ENCODE measurements at places on chromosomes 1 and 21. TPM values are rescaled to one million over a fixed set of nuclear protein-coding genes. Genes with fewer than 3 reads are reported as not detected.
A peak's percentile ranks its signal among the peaks of the same experiment; 100 is the strongest.

DNA sequence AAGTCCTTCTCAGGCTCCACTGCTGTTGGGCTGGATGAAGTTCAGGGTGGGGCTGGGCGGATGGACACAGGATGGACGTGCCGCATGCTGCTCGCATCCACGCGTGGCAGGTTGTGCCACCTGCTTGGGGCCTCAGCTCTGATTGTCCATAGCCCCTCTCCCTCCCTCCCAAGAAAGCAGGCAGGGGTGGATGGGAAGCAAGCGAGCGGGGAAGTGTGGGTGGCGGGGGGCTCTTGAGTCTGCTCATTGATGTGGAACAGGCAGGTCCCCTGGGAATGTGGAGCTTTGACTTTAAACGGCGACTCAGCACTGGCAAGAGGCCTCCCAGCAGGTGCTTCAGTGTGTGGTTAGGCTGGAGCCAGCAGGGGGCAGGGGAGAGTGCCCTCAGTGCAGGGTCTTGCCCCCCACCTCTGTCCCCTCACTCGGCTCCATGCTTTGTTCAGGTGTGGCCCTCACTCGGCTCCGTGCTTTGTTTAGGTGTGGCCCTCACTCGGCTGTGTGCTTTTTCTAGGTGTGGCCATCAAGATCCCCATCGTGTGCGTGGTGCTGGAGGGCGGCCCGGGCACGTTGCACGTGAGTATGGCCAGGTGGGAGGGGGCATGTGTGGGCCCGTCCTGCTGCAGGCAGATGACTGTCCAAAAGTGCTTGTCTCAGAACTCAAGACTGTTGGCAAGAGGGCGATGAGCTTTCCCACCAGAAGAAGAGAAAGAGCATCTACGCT, 23.9 kb downstream of the TRPM2 start:
- no peak overlapping the region for H3K4me3 ChIP-seq
- peaks cover 5% of the 10 kb centered on the region for H3K27me3 ChIP-seq
- H3K27ac ChIP-seq = no peak overlapping the region
- no peak for DNase-seq
- peaks cover 43% of the 10 kb centered on the region for H3K4me1 ChIP-seq

GRCh38 chr1:164561472-164561871, 2.5 kb downstream of the PBX1 start:
- no peak overlapping the region for H3K4me3 ChIP-seq
- H3K27ac ChIP-seq = no peak overlapping the region
- no peak for DNase-seq
- H3K36me3 ChIP-seq = no peaks in the 10 kb centered on the region

DNA sequence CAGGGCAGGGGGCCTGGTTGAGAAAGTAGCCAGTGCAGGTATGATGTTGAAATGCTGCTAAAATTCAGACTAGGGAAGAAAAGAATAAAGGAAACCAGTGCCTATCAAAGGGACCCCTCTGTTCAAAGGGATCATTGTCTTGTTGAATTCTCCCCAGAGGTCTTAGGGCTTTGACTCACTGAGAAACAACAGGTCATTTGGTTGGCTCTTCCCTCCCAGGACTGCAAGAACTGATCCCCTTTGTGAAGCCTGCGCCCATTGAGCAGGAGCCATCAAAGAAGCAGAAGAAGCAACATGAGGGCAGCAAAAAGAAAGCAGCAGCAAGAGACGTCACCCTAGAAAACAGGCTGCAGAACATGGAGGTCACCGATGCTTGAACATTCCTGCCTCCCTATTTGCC, 11.8 kb upstream of the CELSR2 start:
- no peak for DNase-seq
- H3K27me3 ChIP-seq = no peaks in the 10 kb centered on the region
- peaks cover 53% of the 10 kb centered on the region for H3K36me3 ChIP-seq
- H3K4me3 ChIP-seq = no peak overlapping the region

DNA sequence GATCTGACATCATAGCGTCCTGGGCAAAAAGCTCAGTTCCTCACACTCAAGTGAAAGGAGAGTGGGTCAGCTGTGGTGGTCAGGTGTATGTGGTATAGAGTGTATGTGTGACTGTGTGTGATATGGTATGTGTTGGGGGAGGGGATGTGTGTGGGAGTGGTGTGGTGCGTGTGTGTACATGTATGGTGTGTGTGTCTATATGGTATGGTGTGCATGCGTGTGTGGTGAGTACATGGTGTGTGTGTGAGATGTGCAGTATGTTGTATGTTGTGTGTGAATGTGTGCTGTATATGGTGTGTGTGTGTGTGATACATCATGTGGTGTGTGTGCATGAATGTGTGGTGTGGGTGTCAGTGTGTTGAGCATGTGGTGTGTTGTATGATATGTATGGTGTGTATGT, 20.9 kb downstream of the FAM3B start:
- H3K4me1 ChIP-seq = no peaks in the 10 kb centered on the region
- H3K4me3 ChIP-seq = no peak overlapping the region
- H3K36me3 ChIP-seq = no peaks in the 10 kb centered on the region

DNA sequence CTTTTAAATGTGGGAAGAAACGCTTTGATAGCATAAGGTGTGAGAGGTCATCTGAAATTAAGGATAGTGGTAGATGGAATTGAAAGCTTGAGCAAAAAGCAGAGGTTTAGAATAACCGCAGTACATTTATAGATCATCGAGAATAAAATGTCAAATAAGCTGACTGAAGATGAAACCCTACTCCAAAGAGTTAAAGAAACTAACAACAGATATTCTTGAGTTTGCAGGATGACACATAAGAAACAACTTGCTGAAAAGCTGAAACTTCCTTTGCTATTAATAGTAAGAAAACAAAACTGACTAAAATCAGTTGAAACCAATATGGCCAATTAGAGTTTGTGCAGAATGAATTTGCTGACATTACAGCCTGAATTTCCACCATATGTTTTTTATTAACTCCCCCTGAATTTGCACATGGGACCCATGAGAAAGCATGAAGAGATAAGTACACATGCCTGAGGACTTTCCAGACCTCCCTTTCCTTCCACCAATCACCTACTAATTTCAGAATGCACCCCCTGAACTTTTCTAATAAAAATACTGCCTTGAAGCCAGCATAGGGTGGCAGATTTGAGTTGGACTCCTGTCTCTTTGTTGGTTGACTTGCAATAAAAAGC, 1.7 kb upstream of the C1orf185 start:
- H3K4me3 ChIP-seq = no peak overlapping the region
- no peaks in the 10 kb centered on the region for H3K36me3 ChIP-seq
- H3K27me3 ChIP-seq = peaks cover 2% of the 10 kb centered on the region
- no peak overlapping the region for H3K27ac ChIP-seq
- no peak for DNase-seq

Gene GCSAML
- 62.1 TPM for total RNA-seq

DNA sequence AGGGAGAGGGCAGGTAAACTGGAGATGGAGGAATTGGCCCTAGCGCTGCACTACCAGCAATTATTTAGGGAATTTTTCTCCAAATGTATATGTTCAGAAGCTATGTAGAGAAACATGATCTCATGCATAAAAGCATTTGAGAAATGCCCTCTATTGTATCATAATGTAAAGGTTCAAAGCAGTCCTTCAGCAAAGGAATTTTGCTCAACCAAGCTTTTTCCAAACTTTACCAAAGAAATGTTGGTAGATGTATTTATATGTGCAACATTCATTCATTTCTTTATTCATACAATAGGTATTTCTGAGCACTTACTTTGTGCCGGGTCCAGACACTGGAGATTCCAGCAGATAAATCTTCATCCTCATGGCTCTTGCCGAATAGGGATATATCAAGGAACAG, 64.4 kb downstream of the XCL1 start:
- no peaks in the 10 kb centered on the region for H3K4me1 ChIP-seq
- no peak overlapping the region for H3K4me3 ChIP-seq
- H3K27ac ChIP-seq = no peak overlapping the region
- DNase-seq = no peak
- H3K36me3 ChIP-seq = no peaks in the 10 kb centered on the region

DNA sequence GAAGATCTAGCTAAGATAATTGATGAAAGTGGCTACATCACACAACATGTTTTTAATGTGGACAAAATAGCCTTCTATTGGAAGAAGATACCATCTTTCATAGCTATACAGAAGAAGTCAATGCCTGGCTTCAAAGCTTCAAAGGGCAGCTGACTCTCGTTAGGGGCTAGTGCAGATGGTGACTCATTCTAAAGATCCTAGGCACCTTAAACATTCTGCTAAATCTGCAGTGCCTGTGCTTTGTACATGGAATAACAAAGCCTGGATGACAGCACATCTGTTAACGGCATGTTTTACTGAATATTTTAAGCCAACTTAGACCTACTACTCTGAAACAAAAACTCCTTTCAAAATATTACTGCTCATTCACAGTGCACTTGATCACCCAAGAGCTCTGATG, 65.6 kb upstream of the USP24 start:
- H3K4me1 ChIP-seq = peaks cover 5% of the 10 kb centered on the region
- no peak overlapping the region for H3K4me3 ChIP-seq
- DNase-seq = no peak

GRCh38 chr1:8166406-8166805, 140.3 kb upstream of the ERRFI1 start:
- H3K27ac ChIP-seq = no peak overlapping the region
- no peak for DNase-seq
- H3K4me3 ChIP-seq = no peak overlapping the region
- H3K36me3 ChIP-seq = no peaks in the 10 kb centered on the region

DNA sequence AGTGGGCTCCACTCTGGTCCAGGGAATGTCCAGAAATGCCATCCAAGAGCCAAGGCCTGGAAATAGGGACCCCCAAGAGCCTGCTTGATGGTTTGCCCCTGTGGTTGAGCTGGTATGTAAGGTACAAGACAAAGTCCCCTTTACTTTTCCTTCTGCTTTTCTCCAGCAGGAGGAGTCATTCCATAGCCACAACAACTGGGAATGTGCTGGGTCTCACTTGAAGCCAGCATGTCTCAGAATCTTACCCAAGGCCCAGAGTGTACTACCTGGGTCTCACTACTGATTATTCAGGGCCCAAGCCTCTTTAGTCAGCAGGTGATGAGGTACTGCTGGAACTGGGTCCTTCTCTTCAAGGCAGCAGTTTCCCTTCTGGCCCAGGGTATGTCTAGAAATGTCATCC, 62.1 kb upstream of the CD55 start:
- H3K27ac ChIP-seq = no peak overlapping the region
- H3K4me3 ChIP-seq = no peak overlapping the region
- no peaks in the 10 kb centered on the region for H3K27me3 ChIP-seq
- H3K4me1 ChIP-seq = no peaks in the 10 kb centered on the region
- no peaks in the 10 kb centered on the region for H3K36me3 ChIP-seq

Gene GPX7
- 9.7 TPM for total RNA-seq

DNA sequence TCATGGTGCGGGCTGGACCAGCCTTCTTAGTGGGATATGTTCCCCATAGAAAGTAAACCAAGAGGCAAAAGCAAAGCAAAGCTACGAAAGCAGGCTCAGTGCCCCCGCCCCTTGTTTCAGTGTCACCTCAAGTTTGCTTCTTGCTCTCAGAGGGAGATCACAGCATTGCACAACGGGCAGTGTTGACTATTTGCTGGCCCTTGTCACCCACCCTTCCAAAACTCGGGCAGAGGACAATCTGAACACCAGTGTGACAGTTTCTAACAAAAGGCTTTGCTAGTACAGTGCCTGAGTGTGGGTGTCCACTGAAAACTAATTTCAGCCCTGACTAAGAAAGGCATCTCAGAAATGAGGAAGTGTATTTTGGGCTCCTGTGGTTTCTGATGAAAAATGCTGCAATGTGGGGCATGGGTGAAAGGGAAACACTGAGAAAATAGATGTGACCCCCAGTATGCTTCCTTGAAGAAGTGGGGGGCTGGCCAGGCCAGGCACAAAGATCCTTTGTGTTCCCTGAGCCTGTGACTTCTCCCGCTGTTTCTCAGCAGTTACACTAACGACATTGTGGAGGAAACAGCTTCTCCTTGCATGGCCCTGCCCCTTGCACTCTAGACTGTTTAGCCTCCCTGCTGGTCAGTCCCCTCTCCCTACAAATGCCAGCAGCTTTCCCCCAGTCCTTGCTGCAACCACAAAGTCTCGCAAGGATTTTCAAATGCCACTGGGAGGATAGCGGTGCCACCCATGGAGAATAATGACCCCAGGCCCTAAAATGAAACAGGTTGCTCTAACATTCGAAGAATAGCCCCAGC, 33.3 kb upstream of the KCNE1 start:
- H3K27ac ChIP-seq = peak overlapping the region; percentile 2
- no peaks in the 10 kb centered on the region for H3K27me3 ChIP-seq
- no peaks in the 10 kb centered on the region for H3K36me3 ChIP-seq

Gene FBXO42
- 24.1 TPM for total RNA-seq

DNA sequence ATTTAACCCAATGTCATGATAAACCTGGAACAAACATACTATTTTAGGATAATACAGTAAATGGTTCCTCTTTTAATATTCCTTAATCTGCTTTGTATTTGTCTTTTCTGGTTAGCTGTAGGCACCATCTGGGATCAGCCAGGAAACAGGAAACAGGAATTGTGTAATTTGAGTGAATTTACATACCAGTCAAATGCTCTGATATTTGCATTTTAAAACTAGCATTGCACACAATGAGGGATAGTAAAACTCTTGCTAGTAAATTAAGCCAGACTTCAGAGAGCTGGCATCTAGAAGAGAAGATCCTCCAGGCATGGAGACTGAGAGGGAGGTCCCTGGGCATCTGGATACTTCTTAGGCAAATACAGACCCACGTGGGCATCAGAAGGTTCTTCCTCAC, 103.5 kb downstream of the HMCN1 start:
- H3K4me3 ChIP-seq = no peak overlapping the region
- no peaks in the 10 kb centered on the region for H3K4me1 ChIP-seq
- no peaks in the 10 kb centered on the region for H3K36me3 ChIP-seq
- no peaks in the 10 kb centered on the region for H3K27me3 ChIP-seq
- H3K27ac ChIP-seq = no peak overlapping the region

- no peaks in the 10 kb centered on the region for H3K4me1 ChIP-seq
- H3K36me3 ChIP-seq = no peaks in the 10 kb centered on the region
- no peak for DNase-seq
- H3K27me3 ChIP-seq = no peaks in the 10 kb centered on the region
Measured at GRCh38 chr1:239367196-239367810, 19.1 kb upstream of the CHRM3 start.

- H3K27ac ChIP-seq = no peak overlapping the region
- no peaks in the 10 kb centered on the region for H3K27me3 ChIP-seq
- H3K4me1 ChIP-seq = peaks cover 26% of the 10 kb centered on the region
- H3K36me3 ChIP-seq = no peaks in the 10 kb centered on the region
- H3K4me3 ChIP-seq = no peak overlapping the region
Measured at GRCh38 chr1:89604414-89604735, 28.5 kb upstream of the LRRC8C start.

Gene ELF3
- 2.0 TPM for total RNA-seq

GRCh38 chr1:240190881-240191401, 99.3 kb downstream of the FMN2 start:
- no peak for DNase-seq
- H3K27ac ChIP-seq = no peak overlapping the region
- H3K4me1 ChIP-seq = no peaks in the 10 kb centered on the region
- H3K36me3 ChIP-seq = no peaks in the 10 kb centered on the region

- no peaks in the 10 kb centered on the region for H3K36me3 ChIP-seq
- peak overlapping the region; percentile 59 for H3K4me3 ChIP-seq
- H3K27me3 ChIP-seq = peaks cover 11% of the 10 kb centered on the region
Measured at GRCh38 chr1:31760471-31761470, 3.4 kb downstream of the ADGRB2 start.

GRCh38 chr1:210625715-210626114, 297.0 kb downstream of the HHAT start:
- H3K4me1 ChIP-seq = no peaks in the 10 kb centered on the region
- DNase-seq = no peak
- H3K36me3 ChIP-seq = no peaks in the 10 kb centered on the region

Data from natural killer cell (primary cell).